ENCODE measurements at places on chromosomes 13 and 19. TPM values are rescaled to one million over a fixed set of nuclear protein-coding genes. Genes with fewer than 3 reads are reported as not detected.

- DNase-seq, result peak; percentile 39
These were observed 536 bp upstream of the AKAP8 start for GRCh38 chr19:15379999-15380647.

DNA sequence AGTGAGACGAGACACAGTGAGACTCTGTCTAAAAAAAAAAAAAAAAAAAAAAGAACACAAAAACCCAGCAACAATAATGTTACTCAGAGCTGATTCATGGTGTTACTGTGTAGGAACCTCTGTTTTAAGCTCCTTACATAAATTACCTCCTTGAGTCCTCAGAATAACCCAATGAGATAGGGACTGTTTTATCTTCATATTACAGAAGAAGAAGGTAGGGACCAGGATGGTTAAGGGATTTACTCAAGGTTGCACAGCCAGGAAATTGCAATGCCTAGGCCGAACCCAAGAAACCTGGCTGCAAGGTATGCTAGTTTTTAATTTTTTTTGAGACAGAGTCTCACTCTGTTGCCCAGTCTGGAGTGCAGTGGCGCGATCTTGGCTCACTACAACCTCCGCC is 1.5 kb upstream of the DAND5 start:
- no peak for DNase-seq

GRCh38 chr19:9945319-9945966 is 9.1 kb upstream of the OLFM2 start:
- DNase-seq, result peak; percentile 81

- DNase-seq, result no peak
These were observed 3.8 kb upstream of the RPL36 start for GRCh38 chr19:5686326-5686646.

DNA sequence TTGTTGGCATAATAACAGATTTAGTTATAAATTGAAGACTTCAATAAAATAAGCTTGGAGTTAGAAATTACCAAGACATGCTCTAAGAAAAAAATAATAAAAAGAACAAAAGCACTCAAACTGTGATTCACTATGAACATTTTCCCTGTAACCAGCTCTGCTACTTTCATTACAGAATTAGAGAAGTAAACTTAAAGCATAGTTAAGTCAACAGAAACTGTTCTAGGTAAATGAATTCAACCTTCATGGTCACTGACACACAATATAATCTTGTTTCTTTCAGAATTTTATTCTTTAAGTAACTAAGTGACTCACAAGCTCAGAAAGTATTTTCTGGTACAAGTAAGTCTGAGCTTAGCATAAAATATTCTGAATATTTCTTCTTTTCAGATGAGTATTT is 136.3 kb downstream of the KLF5 start:
- DNase-seq, result peak; percentile 29

DNA sequence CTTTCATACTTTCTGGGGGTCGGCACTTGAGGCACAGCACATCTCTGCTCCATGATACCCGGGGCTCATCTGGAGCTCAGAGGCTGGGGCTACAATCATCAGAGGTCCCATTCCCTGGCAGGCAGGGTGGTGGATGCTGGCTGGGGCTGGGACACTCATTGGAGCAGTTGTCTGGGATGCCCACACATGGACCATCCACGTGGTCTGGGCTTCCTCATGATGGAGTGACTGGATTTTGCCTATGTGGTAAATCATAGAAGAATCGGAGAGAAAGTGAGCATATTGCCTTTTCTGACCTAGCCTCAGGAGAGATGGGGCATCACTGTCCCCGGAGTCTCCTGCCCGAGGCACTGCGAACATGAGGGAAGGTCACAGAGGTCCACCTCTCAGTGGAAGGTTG is 91.4 kb upstream of the IRS2 start:
- DNase-seq, result no peak

DNA sequence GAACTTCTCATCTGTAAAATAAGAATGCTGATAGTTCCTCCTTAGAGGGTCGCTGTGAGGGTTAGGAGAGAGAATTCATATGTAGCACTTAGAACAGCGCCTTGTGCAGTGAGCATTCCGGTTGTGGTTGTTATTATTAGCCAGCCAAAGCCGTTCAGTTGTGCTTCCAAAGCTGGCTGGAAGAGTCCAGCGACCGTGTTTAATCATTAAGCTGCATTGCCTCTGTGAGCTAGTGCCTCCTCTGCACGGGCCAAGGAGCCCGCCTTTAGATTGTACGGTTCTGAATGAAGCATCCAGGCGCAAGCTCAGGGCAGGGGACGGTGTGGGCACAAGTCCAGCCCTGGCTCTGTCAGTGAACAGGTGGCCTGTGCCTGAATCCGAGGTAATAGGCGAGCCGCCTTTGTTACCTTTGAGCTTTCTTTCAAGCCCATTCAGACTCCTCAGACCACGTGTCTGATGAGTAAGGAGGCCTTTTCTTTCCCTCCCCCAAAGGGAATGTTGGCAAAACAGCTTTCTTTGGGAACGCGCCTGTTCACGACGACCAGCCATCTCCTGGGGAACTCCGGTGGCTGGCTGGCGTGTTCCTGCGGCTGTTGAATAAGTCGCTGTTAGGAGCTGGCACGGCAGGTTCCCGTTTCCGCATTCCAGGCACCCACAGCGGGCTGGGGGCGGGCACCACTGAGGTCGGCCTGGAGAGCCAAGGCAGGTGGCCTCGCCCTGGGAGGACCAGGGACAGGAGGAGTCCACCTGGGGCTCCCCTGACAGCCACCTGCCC is 25.1 kb downstream of the SIPA1L3 start:
- peak; percentile 40 for DNase-seq

RASGRP4 gene
- 0.95 TPM for total RNA-seq

APLP1 gene
- total RNA-seq, result 3.0 TPM

PRR22 gene
- 0.48 TPM for total RNA-seq

SLC8A2 gene
- total RNA-seq, result 1.5 TPM
